T-helper 17 cell (primary cell): ENCODE measurements at places on chromosomes 16 and 17. TPM values are rescaled to one million over a fixed set of nuclear protein-coding genes. Genes with fewer than 3 reads are reported as not detected.

DNA sequence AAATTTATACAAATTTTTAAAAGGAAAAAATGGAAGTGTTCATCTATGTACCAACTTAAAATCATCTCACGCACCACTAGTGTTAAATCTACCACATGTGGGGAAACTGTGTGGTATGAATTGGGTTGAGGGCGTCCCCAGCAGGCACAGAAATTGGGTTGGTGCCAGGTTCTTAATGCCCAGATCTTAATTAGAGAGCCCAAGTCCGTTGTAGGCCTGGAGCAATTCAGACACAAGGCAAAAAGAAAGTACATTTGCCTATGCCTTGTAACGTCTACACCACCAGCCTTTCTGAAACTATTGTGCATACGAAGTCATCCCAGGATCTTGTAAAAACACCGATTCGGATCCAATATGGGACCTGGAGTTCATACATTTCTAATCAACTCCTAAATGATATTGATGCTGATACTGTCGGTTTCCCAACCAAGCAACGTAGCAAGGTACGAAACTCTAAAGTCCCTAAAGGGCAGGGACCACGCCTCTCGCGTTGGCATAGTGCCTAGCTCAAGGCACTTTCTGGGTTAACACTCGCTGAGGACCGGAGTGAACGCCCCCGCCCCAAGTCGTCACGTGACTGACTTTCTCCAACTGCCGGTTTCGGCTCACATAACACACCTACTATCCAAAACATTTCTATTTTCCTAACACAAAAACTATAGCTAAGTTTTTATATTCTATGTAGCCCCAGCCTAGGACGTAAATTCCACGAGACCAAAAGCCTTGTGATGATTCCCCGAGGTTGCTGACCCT, 945 bp upstream of the UQCRC2 start:
- peaks cover 3% of the 10 kb centered on the region for H3K36me3 ChIP-seq
- DNase-seq = peak; percentile 66
- peak overlapping the region; percentile 100 for H3K27ac ChIP-seq
- H3K4me1 ChIP-seq = peaks cover 38% of the 10 kb centered on the region

GRCh38 chr17:28174352-28175046, 132.0 kb downstream of the NLK start:
- no peak overlapping the region for H3K27ac ChIP-seq
- peaks cover 8% of the 10 kb centered on the region for H3K36me3 ChIP-seq
- no peak for DNase-seq
- no peaks in the 10 kb centered on the region for H3K27me3 ChIP-seq

DNA sequence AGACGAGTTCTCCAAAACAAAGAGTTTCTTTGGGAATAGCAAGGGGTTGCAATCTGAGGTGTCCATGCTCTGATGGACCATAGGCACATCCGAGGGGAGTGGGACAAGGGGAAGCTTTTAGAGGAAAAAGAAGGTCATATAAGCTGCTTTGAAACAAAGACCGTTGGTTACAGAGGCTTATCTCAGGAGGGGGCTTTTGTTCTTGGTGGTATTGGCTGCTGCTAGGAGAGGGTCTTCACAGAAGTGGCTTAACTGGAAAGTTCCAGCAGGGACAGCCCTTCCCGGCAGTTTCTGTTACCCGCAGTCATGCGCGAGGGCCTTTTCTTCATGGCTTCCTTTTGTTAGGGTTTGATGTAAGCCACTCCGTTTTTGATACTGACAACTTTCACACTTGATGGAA, 76.0 kb downstream of the RAP1GAP2 start:
- H3K27me3 ChIP-seq = no peaks in the 10 kb centered on the region
- DNase-seq = no peak
- peaks cover 2% of the 10 kb centered on the region for H3K36me3 ChIP-seq
- H3K4me1 ChIP-seq = peaks cover 30% of the 10 kb centered on the region

GRCh38 chr17:17982801-17983200, 10.1 kb downstream of the DRC3 start:
- DNase-seq = no peak
- no peak overlapping the region for H3K27ac ChIP-seq
- no peaks in the 10 kb centered on the region for H3K36me3 ChIP-seq

DNA sequence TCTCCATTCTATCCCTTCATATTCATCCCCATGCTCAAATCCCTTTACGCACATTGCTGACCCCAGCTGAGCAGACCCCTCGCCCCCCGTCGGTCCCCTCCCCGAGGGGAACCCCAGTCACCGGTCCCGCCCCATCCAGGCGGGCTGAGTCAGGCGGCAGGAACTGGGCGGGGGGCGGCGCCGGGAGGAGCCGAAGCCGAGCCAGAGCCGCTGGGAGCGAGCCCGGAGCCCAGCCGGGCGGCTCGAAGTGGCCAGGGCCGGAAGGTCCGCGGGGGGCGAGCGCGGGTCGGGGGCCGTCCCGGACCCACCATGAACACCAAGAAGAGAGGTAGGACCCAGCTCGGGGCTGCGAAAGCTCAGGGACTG, 8.6 kb downstream of the RIPOR1 start:
- DNase-seq = peak; percentile 60
- H3K4me1 ChIP-seq = peaks cover 54% of the 10 kb centered on the region
- peaks cover 6% of the 10 kb centered on the region for H3K27me3 ChIP-seq
- peak overlapping the region; percentile 94 for H3K27ac ChIP-seq

DNA sequence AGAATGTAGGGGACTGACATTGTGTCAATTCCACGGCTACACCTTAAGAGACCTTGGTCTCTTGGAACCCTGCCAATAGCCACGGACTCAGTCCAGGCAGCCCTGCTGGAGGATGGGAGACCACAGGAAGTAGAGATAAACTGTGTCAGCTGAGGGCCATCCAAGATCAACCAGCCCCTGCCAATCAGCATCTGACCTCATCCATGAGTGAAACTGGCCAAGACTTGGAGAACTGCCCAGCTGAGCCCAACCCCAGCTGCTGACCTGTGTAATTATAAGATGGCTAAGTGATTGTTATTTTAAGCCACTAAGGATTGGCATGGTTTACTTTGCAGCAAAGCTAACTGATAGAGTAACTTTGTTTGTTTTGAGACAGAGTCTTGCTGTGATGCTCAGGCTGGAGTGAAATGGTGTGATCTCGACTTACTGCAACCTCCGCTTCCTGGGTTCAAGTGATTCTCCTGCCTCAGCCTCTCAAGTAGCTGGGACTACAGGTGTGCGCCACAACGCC, 13.3 kb upstream of the YWHAE start:
- peaks cover 3% of the 10 kb centered on the region for H3K36me3 ChIP-seq
- no peaks in the 10 kb centered on the region for H3K27me3 ChIP-seq
- peaks cover 3% of the 10 kb centered on the region for H3K4me1 ChIP-seq
- H3K4me3 ChIP-seq = no peak overlapping the region
- no peak for DNase-seq

GRCh38 chr16:25893332-25893731, 201.6 kb downstream of the HS3ST4 start:
- no peak overlapping the region for H3K27ac ChIP-seq
- H3K36me3 ChIP-seq = no peaks in the 10 kb centered on the region
- peaks cover 30% of the 10 kb centered on the region for H3K27me3 ChIP-seq

GRCh38 chr17:78993241-78993956, 13.7 kb upstream of the LGALS3BP start:
- H3K36me3 ChIP-seq = peaks cover 3% of the 10 kb centered on the region
- no peak overlapping the region for H3K4me3 ChIP-seq
- peaks cover 6% of the 10 kb centered on the region for H3K4me1 ChIP-seq

- H3K4me1 ChIP-seq = peaks cover 3% of the 10 kb centered on the region
- H3K27me3 ChIP-seq = no peaks in the 10 kb centered on the region
- H3K36me3 ChIP-seq = no peaks in the 10 kb centered on the region
- H3K4me3 ChIP-seq = no peak overlapping the region
- no peak for DNase-seq
- no peak overlapping the region for H3K27ac ChIP-seq
Observed at GRCh38 chr17:78499715-78500540, 77.3 kb downstream of the DNAH17 start.

GRCh38 chr16:65024767-65025178, 97.1 kb downstream of the CDH11 start:
- H3K27ac ChIP-seq = no peak overlapping the region
- no peak overlapping the region for H3K4me3 ChIP-seq
- H3K27me3 ChIP-seq = no peaks in the 10 kb centered on the region
- DNase-seq = no peak
- H3K4me1 ChIP-seq = no peaks in the 10 kb centered on the region

- no peak for DNase-seq
- H3K4me3 ChIP-seq = peak overlapping the region; percentile 68
- H3K4me1 ChIP-seq = peaks cover 28% of the 10 kb centered on the region
- no peaks in the 10 kb centered on the region for H3K36me3 ChIP-seq
- no peak overlapping the region for H3K27ac ChIP-seq
Observed at GRCh38 chr17:68399638-68400403, 57.5 kb downstream of the WIPI1 start.

DNA sequence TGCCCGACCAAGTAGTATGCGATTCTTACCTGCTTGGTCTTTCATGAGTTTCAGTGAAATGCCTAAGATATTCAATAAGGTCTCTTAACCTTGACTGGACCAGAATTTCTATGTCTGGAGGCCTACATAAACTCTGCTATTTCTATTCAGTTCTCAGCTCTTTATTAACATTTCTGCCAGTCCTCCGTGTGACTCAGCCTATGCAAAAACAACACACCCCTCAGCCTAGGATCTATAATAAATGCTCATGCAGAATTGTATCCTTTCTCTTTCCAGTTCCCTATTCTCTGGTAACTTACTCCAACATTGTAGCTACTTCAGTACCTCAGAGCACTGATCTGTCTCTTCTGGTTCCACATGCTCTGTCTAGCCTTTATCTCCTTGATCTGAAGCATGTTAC, 1507.4 kb downstream of the CDH11 start:
- no peaks in the 10 kb centered on the region for H3K4me1 ChIP-seq
- no peaks in the 10 kb centered on the region for H3K36me3 ChIP-seq
- DNase-seq = no peak
- no peak overlapping the region for H3K27ac ChIP-seq
- no peak overlapping the region for H3K4me3 ChIP-seq

- no peak for DNase-seq
- H3K36me3 ChIP-seq = no peaks in the 10 kb centered on the region
- peaks cover 14% of the 10 kb centered on the region for H3K4me1 ChIP-seq
Observed at GRCh38 chr17:81578561-81579225, 26.5 kb upstream of the FAAP100 start.

- H3K4me1 ChIP-seq = no peaks in the 10 kb centered on the region
- H3K27ac ChIP-seq = no peak overlapping the region
- peaks cover 5% of the 10 kb centered on the region for H3K36me3 ChIP-seq
- no peak for DNase-seq
- no peak overlapping the region for H3K4me3 ChIP-seq
Observed at GRCh38 chr17:32116937-32117336, 25.4 kb upstream of the RHOT1 start.

GRCh38 chr17:69669441-69670178, 255.1 kb downstream of the MAP2K6 start:
- H3K36me3 ChIP-seq = peaks cover 1% of the 10 kb centered on the region
- H3K27me3 ChIP-seq = peaks cover 4% of the 10 kb centered on the region
- no peak overlapping the region for H3K4me3 ChIP-seq
- no peak overlapping the region for H3K27ac ChIP-seq

GRCh38 chr17:34451313-34451712, 88.3 kb upstream of the CCL1 start:
- H3K27me3 ChIP-seq = peaks cover 74% of the 10 kb centered on the region
- no peak for DNase-seq
- no peaks in the 10 kb centered on the region for H3K36me3 ChIP-seq
- H3K4me1 ChIP-seq = peaks cover under 1% of the 10 kb centered on the region

TEX14 gene
- 0.60 TPM for total RNA-seq

TPSG1 gene
- not detected for total RNA-seq

UMOD gene
- total RNA-seq = not detected

HOXB1 gene
- not detected for total RNA-seq

CCL17 gene
- total RNA-seq = not detected

TERB1 gene
- not detected for total RNA-seq

OR1F1 gene
- not detected for total RNA-seq
